ENCODE measurements at places on chromosomes 5 and 9. TPM values are rescaled to one million over a fixed set of nuclear protein-coding genes. Genes with fewer than 3 reads are reported as not detected.

NR4A3 gene
- 3.8 TPM for total RNA-seq

NXNL2 gene
- total RNA-seq, result not detected

GRCh38 chr5:28499766-28500290, 1461.4 kb upstream of the CDH9 start:
- DNase-seq, result no peak

- DNase-seq, result no peak
These were observed 80.8 kb downstream of the FAM81B start for GRCh38 chr5:95471942-95472341.

DNA sequence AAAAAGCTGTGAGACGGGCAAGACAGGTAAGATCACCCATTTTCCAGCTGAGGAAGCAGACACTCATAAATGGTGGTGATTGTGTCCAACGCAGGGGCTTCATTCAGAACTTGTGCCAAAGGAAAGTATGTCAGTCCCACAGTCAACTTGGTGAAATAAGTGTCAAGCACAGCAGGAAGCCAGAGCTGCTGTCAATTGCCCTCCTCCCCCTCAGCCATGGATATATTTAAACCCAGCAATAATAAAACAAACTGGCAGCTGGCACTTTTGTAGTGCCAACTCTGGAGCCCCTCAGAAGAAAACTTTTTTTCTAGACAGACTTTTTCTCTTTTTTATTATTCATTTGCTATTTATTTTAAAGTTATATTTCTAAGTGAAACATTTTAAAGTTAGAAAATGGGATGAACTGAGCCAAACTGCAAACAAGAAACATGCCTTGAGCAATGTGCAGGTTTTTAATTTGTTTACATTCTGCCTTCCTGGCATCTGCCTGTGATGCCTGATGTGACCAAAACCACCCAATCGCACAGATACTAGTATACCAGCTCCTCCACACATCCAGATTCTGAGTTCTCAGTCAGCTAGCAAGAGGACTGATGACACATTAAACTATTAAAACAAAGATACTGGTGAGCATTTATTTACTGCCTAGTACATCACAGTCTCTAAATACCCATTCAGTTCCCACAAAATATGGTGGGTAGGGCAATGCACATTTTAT, 17.0 kb downstream of the DMAC1 start:
- no peak for DNase-seq

DNA sequence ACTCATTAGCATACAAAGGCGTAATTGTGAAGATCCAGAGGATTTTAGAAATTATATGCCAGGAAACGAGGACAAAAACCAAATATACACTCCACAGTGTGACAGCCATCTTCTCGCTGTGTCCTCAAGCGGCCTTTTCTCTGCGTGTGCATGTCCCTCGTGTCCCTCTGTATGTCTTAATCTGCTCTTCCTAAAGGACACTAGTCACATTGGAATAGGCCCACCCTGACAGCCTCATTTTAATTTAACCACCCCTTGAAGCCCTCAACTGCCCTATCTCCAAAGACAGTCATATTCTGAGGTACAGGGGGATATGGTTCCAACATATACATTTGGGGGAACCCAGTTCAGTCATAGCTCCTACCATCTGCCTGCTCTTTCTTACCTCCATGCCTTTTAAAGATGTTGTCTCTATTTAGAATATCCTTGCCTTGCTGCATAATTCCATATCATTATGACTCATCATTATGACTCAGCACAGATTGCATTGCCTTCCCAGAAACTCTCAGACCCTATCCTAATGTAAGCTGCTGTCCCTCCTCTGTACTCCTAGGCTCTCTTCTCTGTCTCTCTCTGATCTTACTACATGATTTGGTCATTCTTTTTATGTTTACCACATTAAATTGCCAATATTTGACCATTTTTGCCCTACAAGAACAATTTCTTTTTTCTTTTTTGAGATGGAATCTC, 210.9 kb downstream of the AOPEP start:
- no peak for DNase-seq

- DNase-seq, result no peak
These were observed 15.1 kb upstream of the IRF1 start for GRCh38 chr5:132505641-132506040.

GRCh38 chr5:90109285-90109684, 300.3 kb downstream of the CETN3 start:
- no peak for DNase-seq

DNA sequence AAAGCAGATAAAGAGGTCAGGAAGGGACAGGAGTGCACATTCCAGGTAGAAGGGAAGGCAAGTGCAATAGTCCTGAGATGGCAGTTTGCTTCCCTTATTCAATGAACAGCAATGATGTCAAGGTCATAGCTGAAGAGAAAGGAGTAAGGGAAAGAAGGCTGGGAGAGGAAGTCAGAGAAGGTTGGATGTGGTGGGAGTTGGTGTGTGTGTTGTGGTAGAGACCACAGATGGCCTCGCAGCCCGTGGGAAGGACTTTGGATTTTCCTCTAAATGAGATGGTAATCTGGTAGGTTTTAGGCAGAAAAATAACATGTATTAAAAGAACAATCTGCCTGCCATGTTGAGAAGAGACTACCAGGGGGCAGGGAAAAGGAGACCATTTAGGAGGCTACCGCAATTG, 25.1 kb upstream of the LPAR1 start:
- no peak for DNase-seq

DNA sequence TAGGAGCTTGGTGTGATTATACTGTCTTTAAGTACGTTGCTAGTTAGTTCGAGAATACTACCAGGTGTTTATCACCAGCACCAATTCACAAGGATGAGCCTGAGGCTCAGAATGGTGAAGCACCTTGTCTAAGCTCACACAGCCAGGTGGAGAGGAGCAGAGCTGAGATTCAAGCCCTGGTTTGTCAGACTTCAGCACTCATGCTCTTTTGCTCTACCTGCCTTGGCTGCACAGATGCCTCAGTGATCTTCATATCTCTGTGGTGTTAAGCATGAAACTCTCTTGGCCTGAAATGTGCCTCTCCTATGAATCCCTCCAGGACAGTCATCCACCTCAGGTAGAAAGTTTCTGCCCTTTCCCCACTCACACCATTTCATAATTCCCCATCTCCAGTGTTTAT, 12.2 kb downstream of the CAMK4 start:
- DNase-seq, result no peak

DNA sequence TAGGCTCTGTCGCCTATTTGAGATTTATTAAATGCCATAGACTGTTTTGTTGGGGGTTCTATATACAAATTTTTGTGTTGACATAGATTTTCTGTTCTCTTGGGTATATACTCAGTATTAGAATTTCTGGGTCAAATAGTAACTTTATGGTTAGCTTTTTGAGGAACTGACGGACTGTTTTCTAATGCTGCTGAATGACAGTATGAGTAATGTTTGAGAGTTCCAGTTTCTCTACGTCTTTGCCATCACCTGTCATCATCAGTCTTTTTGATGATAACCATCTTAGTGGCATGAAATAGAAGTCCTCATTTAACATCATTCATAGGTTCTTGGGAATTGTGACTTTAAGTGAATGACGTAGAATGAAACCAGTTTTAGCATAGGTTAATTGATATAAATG, 60.1 kb downstream of the CCDC171 start:
- no peak for DNase-seq

- no peak for DNase-seq
These were observed 217.0 kb downstream of the GAS1 start for GRCh38 chr9:86730163-86730928.

- DNase-seq, result no peak
These were observed 10.3 kb downstream of the TNC start for GRCh38 chr9:115107701-115108100.

Data from left colon (tissue), 2 donors.